ENCODE measurements at places on chromosomes 5 and 9.
A peak's percentile ranks its signal among the peaks of the same experiment; 100 is the strongest.

GRCh38 chr9:112050544-112051475, 124.3 kb downstream of the SUSD1 start:
- DNase-seq: no peak

DNA sequence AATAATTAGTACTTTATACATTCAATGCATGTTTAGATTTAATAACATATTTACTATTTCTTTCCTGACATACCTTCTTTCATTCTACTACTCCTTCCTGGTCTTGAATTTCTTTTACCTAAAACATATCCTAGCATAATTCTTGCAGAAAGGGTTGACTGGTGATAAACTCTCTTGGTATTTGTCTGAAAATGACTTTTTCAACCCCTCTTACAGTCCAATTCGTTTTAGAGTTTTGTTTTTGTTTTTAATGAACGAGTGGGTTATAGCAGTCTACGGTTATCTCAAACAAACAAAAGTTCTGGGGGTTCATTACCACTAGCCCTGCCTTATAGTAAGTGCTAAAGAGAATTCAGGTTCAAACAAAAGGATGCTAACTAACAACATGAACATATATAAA, 69.6 kb upstream of the ALDH1B1 start:
- DNase-seq: no peak

GRCh38 chr9:6757456-6758247, at the start of gene KDM4C:
TSS of gene KDM4C (plus strand) at chr9:6757973. CDS start at chr9:6792989, 35,016 bp downstream.
- DNase-seq: peak; percentile 91

DNA sequence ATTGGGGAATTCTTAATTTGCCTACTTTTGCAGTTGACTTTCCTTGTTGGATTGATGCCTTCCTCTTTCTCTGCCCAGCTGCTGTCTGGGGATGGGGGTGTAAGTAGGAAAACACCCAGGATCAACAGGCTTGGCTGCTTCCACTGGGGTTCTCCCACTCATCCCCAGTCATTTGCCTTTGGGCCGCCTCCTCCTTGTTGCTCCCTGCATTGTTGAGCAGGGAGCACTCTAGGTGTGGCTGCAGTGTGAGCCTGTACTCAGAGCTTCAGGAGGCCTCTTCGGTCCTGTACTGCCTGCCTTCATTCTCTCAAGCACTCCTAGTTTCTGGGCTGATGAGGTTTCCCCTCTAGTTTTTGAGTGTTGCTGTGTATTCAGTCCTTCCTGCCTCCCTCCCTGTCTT, 12.1 kb downstream of the RHOBTB3 start:
- no peak for DNase-seq

DNA sequence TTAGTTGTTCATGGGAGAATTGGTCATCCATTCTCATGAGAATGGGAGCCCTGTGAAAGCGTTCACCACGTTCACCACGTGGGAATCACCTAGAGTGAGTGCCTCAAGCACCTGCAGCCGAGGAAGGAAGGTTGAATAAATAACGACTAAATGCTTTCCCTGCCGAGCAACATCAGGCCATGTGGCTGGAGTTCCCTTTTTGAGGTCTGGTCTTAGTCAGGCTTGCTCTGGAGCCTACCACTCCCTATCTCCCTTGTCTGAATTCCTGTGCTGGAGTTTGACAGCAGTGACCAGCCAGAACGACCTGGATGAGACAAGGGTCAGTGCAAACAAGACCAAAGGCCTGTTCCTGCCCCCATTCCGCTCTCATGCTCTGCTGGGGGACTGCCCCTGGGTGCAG, 28.5 kb downstream of the KCNMB1 start:
- no peak for DNase-seq

GRCh38 chr5:79025054-79025472, 40.0 kb upstream of the ARSB start:
- DNase-seq: peak; percentile 9

DNA sequence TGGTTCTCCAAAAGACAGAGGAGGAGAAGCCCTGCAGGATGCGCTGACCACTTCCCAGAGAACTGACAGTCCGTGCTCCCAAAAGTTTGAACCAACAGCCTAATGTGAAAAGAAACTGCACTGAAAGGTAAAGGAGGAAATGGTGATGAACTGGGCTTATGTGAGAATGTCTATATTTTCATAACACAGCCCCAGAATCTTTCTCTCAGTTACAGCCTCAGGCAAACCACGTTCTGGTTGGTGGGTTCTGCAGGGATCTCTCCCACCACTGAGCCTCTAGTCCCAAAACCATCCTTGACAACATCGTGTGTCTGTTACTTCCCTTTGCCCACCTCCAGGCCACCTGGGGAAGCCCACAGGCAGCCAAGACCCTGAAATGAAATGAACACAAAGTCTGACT, 23.9 kb downstream of the SPARC start:
- no peak for DNase-seq

GRCh38 chr9:131258698-131259431, 17.4 kb downstream of the FAM78A start:
- no peak for DNase-seq

GRCh38 chr5:151219789-151220188, 4.1 kb downstream of the CCDC69 start:
- DNase-seq: no peak

DNA sequence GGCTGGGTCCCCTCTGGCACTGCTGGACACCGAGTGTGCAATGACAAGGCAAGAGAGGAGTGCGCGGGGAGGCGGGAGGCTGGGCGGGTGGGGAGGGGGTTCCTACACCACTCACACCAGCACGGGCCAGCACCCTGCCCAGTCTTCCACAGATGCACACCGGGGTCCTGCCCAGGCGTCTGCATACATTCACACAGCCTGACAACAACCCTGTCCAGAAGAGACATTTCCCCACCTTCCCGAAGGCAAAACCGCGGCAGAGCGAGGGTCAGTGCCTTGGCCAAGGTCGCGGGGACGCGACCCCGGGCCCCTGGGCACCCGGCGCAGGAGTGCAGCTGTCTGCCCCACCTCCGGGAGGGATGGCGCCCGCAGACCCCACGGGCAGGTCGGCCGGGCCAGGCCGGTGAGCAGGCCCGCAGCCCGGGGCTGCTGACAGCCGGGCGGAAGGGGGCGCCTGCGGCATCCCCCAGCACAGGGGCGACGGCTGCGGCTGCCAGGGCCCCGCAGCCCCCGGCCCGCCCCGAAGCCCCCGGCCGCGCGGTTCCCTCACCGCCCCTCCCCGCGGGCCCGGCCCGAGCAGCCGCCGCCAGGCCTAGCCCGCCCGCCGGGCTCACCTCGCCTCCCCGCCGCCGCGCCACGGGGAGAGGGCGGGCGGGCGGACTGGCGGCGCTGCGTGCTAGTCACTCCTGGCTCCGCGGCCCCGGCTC, 496 bp downstream of the MAPK9 start:
- no peak for DNase-seq

DNA sequence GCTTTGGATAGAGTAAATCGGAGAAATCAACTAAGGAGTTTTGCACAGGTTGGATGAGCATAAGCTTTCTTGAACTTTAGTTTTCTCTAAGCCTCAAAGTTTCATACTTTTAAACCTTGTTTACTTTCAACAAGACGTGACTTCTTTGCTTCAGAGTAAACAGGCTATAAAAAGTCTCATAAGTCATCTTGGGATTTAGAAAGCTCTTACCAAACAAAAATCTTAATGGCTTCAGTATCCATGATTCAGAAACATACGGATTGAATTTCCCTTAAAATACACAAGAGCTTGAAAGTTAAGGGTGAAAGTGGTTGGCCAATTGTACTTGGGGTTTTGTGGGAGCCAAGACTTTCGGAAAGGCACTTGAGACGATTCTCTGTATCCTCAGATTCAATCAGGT, 270.9 kb upstream of the ANKH start:
- no peak for DNase-seq

- no peak for DNase-seq
Measured at GRCh38 chr9:76876098-76876497, 29.8 kb downstream of the PRUNE2 start.

DNA sequence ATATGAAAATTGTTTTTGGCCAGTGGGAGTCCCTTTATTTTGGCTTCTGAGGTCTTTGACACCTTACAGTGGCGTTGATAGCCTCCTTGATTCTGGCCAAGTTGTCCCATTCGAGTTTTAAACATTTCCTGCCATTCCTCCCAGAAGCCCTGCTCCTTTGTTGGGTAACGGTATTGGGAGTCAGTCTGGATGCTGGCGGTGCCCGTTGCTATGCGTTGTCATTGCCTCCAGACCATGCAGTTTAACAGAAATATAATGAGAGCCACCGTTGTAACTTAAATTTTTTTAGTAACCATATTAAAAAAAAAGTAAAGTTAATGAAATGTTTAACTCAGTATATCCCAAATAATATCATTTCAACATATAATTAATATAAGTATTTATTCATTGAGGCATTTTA, 35.0 kb downstream of the GALNT12 start:
- DNase-seq: no peak

- DNase-seq: no peak
Measured at GRCh38 chr9:17881371-17881770, 302.5 kb downstream of the SH3GL2 start.

DNA sequence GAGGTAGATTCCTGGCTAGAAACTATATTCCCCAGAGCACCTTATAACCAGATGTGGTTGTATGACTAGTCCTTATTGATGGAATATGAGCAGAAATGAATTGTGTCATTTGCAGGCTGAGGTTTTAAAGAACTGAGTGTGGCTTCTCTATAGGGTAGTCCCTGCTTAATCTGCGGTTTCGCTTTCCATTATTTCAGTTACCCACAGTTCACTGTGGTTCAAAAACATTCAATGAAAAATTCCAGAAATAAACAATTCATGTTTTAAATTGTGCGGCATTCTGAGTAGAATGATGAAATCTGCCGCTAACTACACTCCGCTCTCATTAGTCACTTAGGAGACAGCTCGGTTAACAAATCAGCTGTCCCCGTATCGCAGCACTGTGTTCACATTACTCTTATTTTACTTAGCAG, 65.1 kb downstream of the ANKRD55 start:
- DNase-seq: no peak

GRCh38 chr5:147072622-147073021, 162.2 kb upstream of the STK32A start:
- no peak for DNase-seq

DNA sequence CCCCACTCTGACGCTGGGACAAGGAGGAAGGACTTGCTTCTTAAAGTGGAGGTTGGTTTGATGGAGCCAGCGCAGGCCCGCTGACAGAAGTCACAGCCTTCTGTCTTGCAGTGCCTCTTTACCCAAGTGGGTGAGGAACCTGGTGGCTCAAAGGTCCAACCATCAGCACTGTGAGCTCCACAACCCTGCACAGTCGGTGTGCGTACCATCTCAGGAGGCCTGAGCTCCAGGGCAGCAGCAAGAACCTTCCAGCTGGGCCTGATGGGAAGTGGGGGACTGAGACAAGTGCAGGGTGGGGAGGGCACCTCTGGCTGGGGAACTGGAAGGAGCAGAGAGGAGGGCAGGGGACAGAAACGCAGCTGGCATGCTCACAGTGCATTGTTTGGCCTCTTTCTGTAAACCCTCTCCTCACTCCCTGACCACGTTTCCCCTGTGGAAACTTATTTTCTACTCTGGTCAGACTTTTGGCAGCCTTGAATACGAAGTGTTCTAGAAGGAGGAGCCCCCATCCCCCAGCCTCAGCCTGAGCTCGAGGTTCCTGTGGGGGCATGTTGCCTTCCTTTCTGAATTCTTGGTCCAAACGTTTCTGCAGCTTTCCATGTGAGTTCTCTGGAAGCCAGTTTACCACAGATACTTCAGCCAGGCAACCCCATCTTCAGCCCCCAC, 178.5 kb upstream of the PITX1 start:
- no peak for DNase-seq

DNA sequence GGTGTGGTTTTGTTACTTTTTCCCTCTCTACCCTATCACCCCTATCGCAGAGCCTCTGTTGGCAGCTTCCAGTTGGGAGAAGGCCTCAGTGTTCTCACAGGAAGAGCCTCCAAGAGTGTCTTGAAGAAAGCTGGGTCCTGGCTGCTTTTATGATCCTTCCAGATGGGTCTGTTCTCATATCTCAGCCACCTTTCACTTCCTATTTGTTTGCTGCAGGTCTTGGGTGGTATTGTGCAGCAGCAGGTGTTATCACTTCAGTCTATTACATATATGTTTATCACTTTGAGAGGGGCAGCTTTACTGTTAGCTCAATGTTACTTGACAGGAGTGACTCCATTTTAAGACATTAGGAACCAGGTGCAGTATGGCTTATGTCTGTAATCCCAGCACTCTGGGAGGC, 59.2 kb upstream of the GDNF start:
- no peak for DNase-seq

DNA sequence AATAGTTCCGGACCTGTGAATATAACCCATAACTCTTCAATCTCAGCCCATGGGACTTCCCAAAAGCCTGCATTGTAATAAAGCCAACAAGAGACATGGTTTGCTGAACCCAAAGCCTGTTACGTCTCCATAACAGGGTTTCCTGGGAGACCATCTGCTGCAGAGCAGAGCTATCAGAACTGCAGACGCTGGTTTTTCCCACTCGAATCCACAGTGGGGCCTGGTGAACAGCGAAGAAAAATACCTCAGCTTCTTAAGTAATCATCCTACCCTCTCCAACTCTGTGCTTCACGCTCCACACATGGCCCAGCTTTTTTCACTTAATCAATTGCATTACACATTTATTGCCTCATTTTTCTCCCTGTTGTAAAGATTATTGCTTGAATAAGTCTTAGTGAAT, 409.5 kb upstream of the GRIA1 start:
- DNase-seq: no peak

DNA sequence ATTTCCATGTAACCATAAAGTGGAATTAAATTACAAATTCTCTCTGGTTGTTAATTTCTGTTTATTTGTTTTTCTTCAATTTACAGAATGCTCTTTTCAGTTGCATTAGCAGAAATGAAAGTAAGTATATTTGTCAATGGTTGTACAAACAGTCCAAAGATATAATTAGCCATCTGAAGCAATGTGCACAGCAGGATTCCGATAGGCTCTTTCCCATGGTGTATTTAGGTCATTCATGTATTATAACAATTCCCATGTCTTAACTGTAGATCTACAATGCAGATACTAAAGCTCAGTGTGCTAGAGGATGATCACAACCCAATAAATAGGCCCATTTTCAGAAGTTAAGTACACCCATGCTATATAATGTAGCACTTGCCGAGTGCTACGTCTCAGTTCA, 43.8 kb downstream of the RECK start:
- no peak for DNase-seq

GRCh38 chr5:58466939-58467338, 7.1 kb upstream of the PLK2 start:
- no peak for DNase-seq
